ENCODE measurements at places on chromosomes 5 and 9. TPM values are rescaled to one million over a fixed set of nuclear protein-coding genes. Genes with fewer than 3 reads are reported as not detected.

DNA sequence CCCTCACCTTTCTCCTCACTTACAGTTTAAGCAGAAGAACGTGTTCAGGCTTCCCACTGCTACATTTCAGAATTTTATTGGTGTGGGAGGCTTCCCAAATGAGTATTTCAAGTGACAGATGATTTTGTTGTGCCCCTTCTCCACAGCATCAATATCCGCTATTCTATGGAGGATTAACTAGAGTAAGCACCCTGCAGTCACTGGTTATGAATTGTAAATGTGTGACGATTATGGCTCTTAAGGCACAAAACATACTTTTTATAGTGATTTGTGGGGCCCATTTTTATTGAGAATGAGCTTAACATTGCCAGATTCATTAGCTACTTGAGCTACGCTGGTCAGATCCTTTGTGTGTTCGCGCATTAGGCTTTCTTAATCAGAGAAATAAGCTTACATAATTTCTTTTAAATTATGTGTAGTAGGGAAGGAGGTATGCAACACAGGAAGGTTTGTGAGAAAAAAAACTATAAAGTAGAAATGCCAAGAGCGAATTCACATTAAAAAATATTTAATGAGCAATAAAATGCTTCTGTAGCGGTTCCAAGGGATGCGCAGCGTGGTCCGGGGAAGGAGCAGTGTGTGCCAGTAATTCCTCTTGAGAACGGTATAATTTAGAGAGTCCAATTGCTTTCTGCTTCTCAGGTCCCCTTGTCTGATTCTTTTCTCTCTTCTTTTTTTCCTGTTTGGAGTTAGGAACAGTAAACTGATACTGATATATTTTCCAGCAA, 2380.4 kb downstream of the MAT2B start:
- DNase-seq = no peak

GRCh38 chr9:108468364-108468763, 387.4 kb downstream of the ACTL7B start:
- DNase-seq = peak; percentile 41

- DNase-seq = no peak
Observed at GRCh38 chr9:13952906-13953305, 361.0 kb downstream of the NFIB start.

DNA sequence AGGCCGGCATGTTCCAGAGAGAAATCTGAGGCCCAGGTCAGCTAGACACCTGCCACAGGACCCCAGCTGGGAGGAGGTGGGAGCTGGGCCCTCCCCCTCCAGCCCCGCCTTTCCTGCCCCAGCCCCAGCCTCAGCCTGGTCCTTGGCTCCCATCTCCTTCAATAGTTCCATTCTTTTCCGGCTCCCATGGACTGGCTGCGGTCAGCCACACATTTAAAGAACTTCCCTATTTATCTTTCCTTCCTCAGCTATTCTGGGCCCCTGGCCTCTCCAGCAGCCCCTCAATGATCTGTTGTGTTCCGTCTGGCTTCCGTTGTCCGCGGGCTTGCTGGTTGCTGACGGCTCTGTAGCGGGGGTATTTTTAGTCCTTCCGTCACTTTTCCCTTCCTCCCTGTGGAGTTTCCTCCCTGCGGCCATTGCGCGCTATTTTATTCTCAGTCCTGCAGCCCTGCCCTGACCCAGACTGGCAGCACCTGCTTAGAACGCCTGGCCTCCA, 73.8 kb downstream of the AMBP start:
- DNase-seq = peak; percentile 40

DNA sequence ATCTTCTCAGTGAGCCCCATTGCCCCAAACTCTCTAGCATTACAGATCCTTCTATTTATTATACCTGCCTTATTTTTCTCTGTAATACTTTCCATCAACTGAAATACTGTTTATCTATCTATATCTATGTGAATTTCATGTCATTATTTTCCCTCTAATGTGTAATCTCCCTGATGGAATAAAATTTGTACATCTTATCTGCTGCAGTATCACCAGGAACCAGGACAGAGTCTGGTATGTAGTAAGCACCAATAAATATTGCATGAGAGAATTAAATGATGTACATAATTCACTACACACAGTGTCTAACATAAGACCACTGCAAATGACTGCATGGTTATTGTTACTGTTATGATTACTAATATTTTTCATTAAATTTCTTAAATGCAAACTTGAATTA, 759.1 kb downstream of the PRELID2 start:
- DNase-seq = no peak

GRCh38 chr5:151676314-151676712, 10.4 kb downstream of the SPARC start:
- DNase-seq = no peak

GRCh38 chr9:135712613-135713295, 10.8 kb downstream of the KCNT1 start:
- DNase-seq = no peak

Gene NUTM2F
- total RNA-seq = 0.09 TPM

- no peak for DNase-seq
Observed at GRCh38 chr5:174572591-174572990, 151.8 kb upstream of the MSX2 start.

Gene THBS4
- total RNA-seq = 6.9 TPM

Gene LURAP1L
- total RNA-seq = 0.27 TPM

- no peak for DNase-seq
Observed at GRCh38 chr5:44747396-44747795, 61.4 kb upstream of the MRPS30 start.

- DNase-seq = no peak
Observed at GRCh38 chr9:26262421-26263107, 584.3 kb upstream of the TUSC1 start.

- DNase-seq = no peak
Observed at GRCh38 chr5:76106149-76106548, 23.0 kb downstream of the SV2C start.

GRCh38 chr9:114804505-114804904, 1.3 kb downstream of the TNFSF15 start:
- DNase-seq = no peak

DNA sequence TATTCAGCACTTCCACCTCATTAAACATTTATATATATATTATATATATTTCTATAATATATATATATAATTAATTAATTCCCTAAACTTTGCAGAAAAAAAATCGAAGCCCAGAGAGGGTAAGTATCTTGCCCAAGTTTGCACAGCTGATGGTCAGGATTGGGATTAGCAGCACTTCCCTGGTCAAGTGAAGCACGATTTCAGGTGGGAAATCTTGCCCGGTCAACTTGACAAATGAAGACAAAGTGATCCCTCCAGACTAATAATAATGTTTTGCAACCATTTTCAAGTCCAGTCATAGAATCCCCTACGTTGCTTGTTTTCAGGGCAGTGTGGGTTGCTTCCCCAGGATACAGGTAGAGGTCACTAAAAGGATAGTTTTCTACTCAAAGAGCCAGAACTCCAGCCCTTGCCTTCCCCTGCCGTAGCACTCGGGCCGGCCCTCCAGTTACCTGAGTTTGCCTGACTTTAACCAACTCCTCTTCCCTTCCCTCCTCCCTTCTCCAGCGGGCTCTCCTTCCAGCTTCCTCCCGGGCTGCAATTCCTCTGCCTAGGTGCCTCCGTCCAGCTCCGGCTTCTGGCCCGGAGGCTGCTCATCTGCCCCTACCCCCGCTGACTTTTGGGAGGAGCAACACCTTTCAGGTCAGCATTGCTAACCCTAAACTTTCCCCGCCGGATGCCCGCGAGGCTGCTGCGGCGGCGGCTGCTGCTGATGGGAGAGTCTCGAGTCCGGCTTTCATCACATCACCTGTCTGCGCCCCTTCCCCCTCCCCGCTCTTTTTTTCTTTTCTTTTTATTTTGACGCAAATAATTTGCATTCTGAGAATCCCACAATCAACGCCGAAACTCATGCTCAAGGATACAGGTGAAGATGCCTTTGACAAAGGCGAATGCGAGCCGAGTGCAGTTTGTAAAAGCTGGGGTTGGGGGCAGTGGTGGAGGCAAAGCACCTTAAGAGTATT, 930 bp downstream of the PRLR start:
- no peak for DNase-seq

- no peak for DNase-seq
Observed at GRCh38 chr9:131539223-131539923, 6.0 kb upstream of the PRRT1B start.

Measured in neural crest cell (in vitro differentiated cells).